ENCODE measurements at places on chromosomes 4 and X.

DNA sequence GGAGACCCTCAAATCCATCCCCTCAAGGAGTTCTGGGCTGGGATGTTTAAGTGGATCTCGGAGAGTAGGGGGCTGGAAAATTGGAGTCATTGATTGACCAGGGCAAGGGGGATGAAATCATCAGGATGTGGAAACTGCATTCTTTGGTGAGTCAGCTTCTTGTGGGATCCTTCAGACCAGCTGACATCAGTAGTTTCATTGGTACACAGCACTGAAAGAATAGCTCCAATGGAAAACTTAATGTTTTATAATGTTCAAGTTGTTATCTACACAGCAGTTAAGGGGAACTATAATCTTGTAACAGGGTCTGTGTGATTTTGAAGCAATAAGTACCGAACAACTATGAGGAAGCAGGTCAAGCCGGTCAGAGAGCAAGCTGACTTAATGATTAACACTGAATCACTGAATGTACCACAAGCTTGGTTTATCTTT is 506.1 kb downstream of the RPA4 start:
- no peak for DNase-seq

DNA sequence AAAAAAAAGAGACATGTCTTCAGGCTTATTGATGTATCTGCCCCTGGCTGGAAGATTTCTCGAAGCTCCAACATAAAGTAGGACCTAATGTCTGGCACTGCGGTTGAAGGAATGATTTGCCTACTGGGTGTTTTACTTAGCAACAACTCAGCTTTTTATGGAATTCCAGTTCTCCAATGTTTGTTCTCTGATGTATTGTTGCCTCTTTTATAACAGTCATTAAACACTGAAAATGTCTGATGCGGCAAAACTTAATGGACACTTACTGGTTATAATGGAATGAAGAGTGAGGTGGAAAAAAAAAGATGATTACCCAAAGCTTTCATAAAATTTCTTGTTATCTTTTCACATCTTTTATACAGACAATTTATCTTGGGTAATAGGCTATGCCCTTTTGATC is 75.6 kb upstream of the ZFP42 start:
- no peak for DNase-seq

DNA sequence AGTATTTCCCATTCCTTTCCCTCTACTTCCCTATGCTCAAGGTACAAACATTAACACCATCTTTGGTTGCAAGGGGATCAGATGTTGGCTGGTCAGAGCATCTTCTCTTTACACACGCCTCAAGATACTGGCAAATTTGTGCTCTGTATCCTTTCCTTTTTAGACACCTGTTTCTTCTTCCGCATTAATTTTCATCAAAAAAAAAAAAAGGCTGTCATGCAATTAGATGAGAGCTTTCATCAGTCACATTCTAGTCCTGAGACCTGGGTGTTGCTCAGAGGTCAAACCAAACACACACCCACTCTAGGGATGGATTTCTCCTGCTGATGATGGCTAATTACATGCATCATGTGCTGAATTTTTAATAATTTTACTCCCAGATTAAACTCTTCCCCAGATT is 2.0 kb downstream of the RELL1 start:
- DNase-seq, result no peak

- no peak for DNase-seq
These were observed 3.1 kb upstream of the MTMR1 start for GRCh38 chrX:150690126-150690525.

DNA sequence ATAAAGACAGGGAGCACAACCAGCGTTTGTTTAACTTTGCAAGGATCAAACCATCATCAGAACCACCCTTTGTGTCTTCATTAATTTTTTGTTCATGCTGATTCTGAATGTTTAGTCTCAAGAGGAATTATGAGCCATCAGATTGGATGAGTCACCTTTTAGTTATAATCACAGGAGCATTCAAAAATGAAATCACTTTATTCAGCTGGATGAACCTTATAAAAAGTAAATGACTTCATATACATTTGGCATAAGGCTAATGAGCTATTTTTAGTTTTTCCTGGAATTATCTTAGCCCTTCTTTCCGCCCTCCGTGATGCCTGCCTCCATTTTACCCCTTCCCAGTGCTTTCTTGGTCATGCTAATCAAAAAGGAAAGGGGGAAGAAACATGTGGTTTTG is 103.6 kb downstream of the SORBS2 start:
- no peak for DNase-seq

- DNase-seq, result no peak
These were observed 2.1 kb downstream of the HELT start for GRCh38 chr4:185020293-185020808.

DNA sequence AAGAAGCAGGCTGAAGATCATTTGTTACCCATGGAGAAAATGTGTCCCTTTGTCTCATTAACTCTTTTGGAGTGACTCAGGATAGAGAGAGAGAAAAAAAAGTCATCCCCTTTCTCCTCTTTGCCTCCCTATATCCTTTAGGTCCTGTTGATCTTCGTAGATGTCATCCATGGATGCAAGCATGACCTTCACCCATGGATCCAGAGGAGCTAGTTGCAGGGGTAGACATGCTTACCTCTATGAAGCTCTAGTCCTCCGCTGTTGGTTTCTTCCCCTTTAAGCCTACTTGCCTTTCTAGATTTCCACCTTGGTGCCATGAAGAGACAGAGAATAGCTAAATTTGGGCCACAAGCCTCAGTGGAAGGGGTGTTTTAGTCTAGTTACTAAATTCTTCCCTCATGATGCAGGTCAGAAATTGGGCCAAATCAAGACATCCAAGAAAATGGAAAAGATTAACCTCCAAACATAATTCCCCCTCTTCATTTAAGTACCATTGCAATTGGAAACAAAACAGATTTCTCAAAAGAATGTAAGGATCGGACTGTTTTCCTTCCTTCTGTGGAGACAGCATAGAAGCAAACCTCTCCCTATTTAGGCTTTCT is 178.4 kb downstream of the TECRL start:
- DNase-seq, result no peak

DNA sequence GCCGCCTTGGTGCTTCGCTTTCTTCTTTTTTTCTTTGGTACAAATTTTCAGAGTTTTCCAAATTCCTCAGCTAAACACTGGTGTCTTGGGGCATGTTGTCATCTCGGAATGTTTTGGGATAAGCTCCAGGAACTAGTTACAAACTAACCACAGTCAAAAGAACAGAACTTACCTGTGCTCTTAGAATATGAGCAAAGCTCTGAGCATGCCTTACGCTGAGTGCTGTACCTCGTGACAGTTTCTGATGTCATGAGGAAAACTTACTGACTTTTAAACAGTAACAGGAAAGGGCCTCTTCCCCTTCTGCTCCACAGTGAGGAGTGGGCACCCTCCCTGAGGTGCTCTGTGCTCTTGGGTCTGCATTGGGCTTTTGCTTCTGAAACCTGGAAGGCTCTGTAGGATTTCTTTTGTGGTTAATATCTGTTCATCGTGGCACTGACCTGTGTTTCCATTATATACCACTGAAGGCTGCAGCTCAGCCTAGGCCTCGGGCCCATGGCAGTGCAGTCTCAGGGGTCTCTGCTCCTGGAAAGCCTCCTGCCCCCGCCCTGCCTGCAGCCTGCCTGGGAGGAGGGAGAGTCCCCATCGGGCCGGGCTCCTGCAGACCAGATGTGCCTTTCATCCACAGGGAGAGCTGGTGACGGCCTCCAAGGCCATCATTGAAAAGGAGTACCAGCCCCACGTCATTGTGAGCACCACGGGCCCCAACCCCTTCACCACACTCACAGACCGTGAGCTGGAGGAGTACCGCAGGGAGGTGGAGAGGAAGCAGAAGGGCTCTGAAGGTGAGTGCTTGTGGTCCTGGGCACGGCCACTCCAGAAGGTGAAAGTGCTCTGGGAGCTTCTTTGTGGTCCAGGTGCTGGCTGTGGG is 48.7 kb downstream of the NOP14 start:
- DNase-seq, result no peak

DNA sequence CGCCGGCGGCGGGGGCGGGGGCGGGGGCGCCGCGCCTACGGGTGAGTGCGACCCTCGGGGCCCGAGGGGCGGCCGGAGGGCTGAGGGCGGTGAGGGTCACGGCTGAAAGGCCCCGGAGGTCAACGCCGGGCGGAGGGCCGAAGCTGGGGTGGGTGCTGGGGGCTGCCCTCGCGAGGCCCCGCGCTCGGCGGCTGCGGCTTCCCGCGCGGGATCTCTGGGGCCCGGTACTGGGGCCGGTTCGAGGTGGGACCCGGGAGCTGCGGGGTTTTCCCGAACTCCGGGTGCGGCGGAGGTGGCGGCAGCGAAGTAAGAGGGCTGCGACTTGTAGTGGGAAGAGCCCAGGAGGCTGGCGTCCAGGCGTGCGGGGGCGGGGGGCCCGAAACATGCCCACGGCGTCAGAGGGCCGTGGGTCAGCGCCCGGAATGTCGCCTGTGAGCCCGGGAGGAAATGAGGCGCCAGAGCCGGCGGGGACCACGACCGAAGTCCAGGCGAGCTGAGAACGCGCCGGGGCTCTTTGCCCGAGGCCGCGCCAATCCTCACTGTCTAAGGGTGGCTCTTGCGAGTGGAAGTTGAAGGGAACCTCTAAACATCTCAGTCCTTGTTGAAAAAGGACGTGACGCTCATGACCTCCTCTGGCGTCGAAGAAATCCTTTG is 407 bp downstream of the IL13RA1 start:
- peak; percentile 55 for DNase-seq
